Stimulated activated CD4-positive, alpha-beta T cell treated with anti-CD3 and anti-CD28 coated beads, Interleukin-1b, Interleukin-23, amount 100 ng/mL, for 4 hours (primary cell): ENCODE measurements at places on chromosomes 6 and 20.

- no peak for DNase-seq
Observed at GRCh38 chr6:28225056-28225834, at the start of gene ZSCAN9. Gene ZSCAN9, plus strand, starts transcription at chr6:28225275. Its CDS starts 1,810 bp downstream, at chr6:28227085.

DNA sequence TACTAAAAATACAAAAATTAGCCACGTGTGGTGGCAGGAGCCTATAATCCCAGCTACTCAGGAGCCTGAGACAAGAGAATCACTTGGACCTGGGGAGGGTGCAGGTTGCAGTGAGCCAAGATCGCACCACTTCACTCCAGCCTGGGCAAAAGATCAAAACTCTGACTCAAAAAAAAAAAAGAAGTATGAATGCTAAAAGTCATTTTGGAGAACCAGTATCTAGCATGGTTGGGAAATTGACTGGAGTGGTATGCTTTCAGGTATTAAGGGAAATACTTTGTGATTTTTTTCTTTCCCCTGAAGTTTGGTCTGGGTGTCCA is 30.1 kb downstream of the PCMT1 start:
- no peak for DNase-seq

- DNase-seq, result no peak
Observed at GRCh38 chr6:142853244-142854180, 91.5 kb downstream of the HIVEP2 start.

- no peak for DNase-seq
Observed at GRCh38 chr6:79301290-79301689, 66.8 kb upstream of the HMGN3 start.

DNA sequence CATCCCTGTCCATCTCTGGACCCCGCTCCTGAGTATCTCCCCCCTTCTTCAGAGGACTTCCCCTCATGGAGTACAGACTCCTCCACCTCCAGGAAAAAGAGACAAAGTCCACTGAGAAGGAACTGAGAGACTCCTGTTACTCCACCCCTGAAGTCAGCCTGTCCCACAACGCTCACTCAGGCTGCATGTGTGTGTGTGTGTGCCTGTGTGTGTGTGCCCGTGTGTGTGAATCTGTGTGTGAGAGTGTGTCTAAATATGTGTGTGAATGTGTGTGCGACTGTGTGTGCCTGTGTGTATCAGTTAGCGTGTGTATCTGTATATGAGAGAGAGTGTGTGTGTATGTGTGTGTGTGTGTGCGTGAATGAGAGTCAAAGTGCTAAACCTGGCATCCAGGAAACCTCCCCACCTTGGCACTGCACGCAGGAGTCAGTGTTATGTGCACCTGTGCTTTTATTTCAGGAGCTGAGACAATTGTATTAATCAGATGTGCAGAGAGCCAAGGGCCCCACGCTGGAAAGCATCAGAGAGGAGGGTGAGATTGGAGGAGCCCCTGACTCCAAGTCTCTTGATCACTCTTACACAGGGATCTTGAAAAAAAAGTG is 39.0 kb downstream of the HLA-A start:
- DNase-seq, result no peak

DNA sequence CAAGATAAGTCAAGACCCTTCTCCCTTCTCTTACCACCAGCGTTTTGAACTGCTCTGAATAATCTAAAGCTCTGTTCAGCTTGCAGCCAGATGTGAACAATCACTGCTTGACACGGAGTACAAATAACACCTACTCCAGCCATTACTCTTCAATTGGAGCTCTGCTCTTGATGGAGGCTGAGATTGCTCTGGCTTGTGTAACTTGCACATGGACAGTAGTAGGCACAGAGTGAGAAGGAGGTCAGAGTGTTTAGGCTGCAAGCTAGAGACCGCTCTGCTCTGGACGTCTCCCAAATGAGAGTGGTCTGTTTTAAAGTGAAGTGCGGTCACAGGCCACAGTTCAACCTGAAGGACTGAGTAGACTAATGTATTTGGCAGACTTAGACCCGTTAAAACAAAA is 158.3 kb downstream of the HDGFL1 start:
- no peak for DNase-seq

- DNase-seq, result no peak
Observed at GRCh38 chr6:137775227-137775626, 91.8 kb upstream of the TNFAIP3 start.

GRCh38 chr6:39223061-39223460 is 6.2 kb downstream of the KCNK5 start:
- no peak for DNase-seq

DNA sequence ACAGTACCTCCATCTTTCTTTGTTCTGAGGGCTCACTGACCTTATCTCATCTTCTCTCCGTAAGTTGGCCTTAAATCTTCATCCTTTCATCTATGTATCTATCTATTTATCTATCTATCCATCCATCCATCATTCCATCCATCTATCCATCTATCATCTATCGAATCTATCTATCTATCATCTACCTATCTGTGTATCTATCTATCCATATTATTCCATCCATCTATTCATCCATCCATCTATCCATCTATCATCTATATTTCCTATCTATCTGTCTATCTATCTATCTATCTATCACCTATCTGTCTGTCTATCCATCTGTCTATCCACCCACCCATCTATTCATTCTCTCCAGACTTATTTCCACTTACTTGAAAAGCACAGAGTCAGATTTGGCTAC is 147.3 kb upstream of the PMEPA1 start:
- no peak for DNase-seq
